HuH-7.5 (cell line): ENCODE measurements at places on chromosomes 7 and 10.

GRCh38 chr10:102661658-102662028 lies 17.4 kb downstream of the TRIM8 start:
- DNase-seq: no peak

GRCh38 chr7:142300689-142301088 lies 42.8 kb upstream of the PRSS58 start:
- DNase-seq: no peak

- no peak for DNase-seq
Measured at GRCh38 chr10:121313119-121313875, 284.9 kb downstream of the FGFR2 start.

DNA sequence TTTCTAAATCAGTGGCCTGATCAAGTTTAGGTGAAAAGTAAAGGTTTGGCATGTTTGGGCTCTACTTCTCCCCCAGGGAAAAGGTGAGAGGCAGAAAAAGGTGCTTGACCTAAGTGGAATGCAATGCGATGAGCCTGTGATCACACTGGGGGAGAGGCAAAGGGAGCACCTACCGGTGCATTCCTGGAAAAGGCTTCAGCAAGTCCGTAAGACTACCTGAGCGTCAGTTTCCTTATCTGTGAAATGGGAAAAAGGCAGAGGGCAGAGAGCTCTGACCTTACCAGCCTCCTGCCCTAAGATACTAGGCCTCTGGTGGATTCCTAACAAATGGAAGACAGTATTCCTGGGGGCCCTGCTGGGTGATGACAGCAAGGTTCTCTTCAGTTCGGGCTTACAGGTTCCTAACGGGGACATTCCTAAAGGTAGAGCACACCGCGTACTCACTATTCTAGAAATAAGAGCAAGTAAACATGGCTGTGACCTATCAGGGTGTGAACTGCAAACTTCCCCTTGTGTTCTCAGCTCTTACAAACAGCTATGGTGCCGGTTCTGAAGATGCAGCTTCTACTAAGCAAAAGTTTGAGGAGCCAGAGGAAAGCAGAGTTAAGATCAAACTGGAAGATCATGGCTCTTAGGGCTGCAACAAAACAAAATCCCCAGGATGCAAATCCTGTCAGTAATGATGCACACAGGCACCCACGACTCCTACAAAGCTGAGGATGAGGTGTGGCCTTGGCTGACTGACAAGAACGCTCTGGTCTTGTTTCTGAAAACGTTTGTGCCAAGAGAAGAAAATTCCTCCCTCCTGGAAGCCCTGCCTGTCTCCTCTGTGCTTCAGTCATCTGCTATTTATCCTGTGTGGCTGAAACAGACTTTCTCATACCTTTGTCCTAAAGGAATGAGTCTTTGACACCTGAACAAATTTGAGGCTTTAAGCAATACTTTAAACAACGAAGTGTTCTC lies 13.3 kb upstream of the ACSL5 start:
- no peak for DNase-seq

DNA sequence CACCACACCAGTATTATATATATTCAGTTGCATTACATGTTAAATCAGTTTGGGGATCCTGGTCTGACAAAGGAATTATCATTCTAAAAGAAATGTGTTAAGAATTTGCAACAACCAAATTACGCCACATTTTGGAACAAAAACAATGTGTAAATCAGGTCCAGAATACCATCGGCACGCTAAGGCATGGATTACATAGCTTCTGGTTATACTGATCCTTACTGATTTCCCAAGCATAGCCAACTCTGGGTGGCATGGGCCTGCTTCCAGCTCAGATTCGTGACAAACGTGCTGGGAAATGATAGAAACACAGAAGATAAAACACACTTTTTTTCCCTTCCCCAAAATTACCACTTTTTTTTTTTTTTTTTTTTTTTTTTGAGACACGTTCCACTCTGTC lies 660.0 kb downstream of the SORCS1 start:
- no peak for DNase-seq

GRCh38 chr7:28136885-28137284 lies 43.7 kb downstream of the JAZF1 start:
- DNase-seq: no peak

- no peak for DNase-seq
Measured at GRCh38 chr10:11012421-11013295, 5.0 kb upstream of the CELF2 start.

GRCh38 chr10:118027397-118027796 lies 19.3 kb downstream of the RAB11FIP2 start:
- DNase-seq: no peak
